ENCODE measurements at places on chromosomes 1 and 21. TPM values are rescaled to one million over a fixed set of nuclear protein-coding genes. Genes with fewer than 3 reads are reported as not detected.

Gene ACTN2
- total RNA-seq: 0.14 TPM

Gene SPRR1A
- not detected for total RNA-seq

Gene PDZK1IP1
- total RNA-seq: 5.6 TPM

Gene KCNE2
- total RNA-seq: not detected

Gene SMG7
- 40.1 TPM for total RNA-seq

Gene TNFRSF9
- 3.0 TPM for total RNA-seq

Gene MCL1
- 169 TPM for total RNA-seq

Gene SH2D1B
- 0.08 TPM for total RNA-seq

Gene SPRR2G
- total RNA-seq: not detected

Gene CACNA1S
- not detected for total RNA-seq

Gene SPRR1B
- total RNA-seq: not detected

Gene SLC66A1
- total RNA-seq: 23.2 TPM
